Hepatocyte (in vitro differentiated cells): ENCODE measurements at places on chromosomes 1 and 21. TPM values are rescaled to one million over a fixed set of nuclear protein-coding genes. Genes with fewer than 3 reads are reported as not detected.

Gene IL19
- total RNA-seq, result 0.28 and 0.37 TPM in 2 replicates

- H3K27ac ChIP-seq, result peak overlapping the region; percentile 95
- peak; percentile 26 for DNase-seq
- peak overlapping the region; percentile 73 for H3K4me3 ChIP-seq
- no peaks in the 10 kb centered on the region for H3K27me3 ChIP-seq
- peaks cover 11% of the 10 kb centered on the region for H3K4me1 ChIP-seq
Measured at GRCh38 chr1:100265562-100265930, 470 bp upstream of the RTCA start.

DNA sequence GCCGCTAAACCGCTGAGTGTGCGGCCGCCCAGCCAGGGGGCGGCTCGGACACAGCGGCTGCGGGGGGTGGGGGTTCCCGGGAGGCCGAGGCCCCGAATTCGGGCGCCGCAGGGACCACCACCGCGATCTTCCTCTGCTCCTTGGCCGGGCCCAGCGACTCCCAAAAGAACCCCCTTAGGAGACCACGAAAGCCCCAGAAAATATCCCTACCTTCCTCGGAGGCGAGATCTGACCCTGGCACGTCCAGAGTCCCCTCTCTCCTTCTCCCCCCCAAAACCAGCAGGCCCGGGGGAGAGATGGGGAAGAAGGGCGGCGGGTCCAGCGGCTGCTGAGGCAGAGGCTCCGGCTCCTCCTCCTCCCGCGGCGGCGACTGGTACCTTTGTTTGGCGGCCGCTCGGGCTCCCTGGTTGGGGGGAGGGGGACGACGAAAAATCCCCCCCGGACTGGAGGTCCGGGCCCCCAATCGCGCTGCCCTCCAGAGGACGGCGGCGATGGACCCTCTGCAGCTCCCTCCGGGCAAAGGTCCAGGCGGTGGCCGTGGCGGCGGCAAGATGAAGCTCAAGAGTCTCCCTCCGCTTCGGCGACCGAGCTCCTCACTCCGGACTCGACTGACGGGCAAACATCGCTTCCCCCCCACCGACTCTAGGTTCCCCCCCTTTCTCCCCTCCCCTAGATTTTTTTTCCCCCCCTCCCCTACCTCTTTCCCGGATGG lies at the start of gene ARID4B:
ARID4B (minus strand) TSS at position 621 of the 712 bp plus-strand sequence. CDS start 1,260 bp downstream, outside the sequence.
- no peak for DNase-seq
- H3K27me3 ChIP-seq, result no peaks in the 10 kb centered on the region
- H3K4me3 ChIP-seq, result peak within 1 kb of the TSS; percentile 83

- H3K4me1 ChIP-seq, result peaks cover 21% of the 10 kb centered on the region
- DNase-seq, result peak; percentile 71
Measured at GRCh38 chr1:10692401-10693021, 103.9 kb downstream of the CASZ1 start.

Gene C1orf167
- not detected in 2 replicates for total RNA-seq

Gene CAPN9
- 3.1 and 3.7 TPM in 2 replicates for total RNA-seq

DNA sequence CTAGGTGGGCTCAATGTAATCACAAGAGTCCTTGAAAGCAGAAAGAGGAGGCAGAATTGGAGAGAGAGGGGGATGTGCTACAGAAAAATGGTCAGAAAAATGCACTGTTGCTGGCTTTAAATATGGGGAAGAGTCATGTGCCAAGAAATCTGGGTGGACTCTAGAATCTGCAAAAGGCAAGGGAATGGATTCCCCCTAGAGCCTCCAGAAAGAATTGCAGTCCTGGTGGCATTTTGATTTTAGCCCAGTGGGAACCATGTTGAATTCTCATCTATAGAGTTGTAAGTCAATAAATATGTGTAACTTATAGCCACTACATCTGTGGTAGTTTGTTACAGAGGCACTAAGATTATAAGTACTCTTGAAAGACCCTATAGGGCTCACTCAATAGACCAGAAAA lies 210.3 kb downstream of the ASTN1 start:
- DNase-seq, result no peak
- H3K27me3 ChIP-seq, result peaks cover 4% of the 10 kb centered on the region
- no peak overlapping the region for H3K27ac ChIP-seq
- H3K36me3 ChIP-seq, result no peaks in the 10 kb centered on the region

Gene SPATA6
- 4.5 and 5.5 TPM in 2 replicates for total RNA-seq

- DNase-seq, result peak; percentile 81
- no peak overlapping the region for H3K27ac ChIP-seq
- no peaks in the 10 kb centered on the region for H3K27me3 ChIP-seq
- H3K4me1 ChIP-seq, result no peaks in the 10 kb centered on the region
- H3K4me3 ChIP-seq, result no peak overlapping the region
Measured at GRCh38 chr21:21163904-21164303, 165.7 kb downstream of the NCAM2 start.

DNA sequence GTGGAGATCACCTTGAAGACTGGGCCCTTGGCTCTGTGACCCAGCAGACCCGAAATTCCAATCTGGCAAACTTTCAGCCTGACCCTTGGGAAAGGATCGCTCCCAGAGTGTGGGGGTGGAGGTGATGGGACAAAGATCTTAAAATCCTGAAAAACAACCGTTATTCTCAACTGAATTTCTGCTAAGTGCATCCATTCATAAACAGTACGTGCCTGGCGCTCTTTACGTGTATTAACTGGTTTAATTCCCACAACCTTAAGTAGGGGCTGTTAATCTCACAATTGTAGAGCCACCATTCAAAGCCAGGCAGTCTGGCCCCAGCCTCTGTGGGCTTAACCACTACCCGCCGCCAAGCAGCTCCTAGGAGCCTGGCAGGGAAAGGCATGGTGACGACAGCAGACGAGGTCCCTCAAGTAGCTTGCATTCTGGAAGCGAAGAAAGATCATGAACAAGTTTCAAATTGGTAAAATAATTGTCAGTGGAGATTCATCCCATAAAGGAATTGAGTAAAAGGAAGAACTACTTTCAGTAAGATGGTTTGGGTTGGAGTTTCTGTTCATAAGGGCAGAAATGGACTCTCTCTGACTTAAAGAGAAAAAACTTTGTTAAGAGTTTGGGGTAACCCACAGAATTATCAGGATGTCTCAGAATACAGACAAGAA lies 11.4 kb upstream of the RGS16 start:
- no peaks in the 10 kb centered on the region for H3K36me3 ChIP-seq
- peak overlapping the region; percentile 8 for H3K4me3 ChIP-seq
- H3K4me1 ChIP-seq, result peaks cover 24% of the 10 kb centered on the region
- peaks cover 11% of the 10 kb centered on the region for H3K27me3 ChIP-seq
- no peak for DNase-seq

- H3K27ac ChIP-seq, result no peak overlapping the region
- no peaks in the 10 kb centered on the region for H3K27me3 ChIP-seq
- DNase-seq, result no peak
- no peaks in the 10 kb centered on the region for H3K36me3 ChIP-seq
Measured at GRCh38 chr1:179178183-179178582, 51.3 kb downstream of the ABL2 start.

DNA sequence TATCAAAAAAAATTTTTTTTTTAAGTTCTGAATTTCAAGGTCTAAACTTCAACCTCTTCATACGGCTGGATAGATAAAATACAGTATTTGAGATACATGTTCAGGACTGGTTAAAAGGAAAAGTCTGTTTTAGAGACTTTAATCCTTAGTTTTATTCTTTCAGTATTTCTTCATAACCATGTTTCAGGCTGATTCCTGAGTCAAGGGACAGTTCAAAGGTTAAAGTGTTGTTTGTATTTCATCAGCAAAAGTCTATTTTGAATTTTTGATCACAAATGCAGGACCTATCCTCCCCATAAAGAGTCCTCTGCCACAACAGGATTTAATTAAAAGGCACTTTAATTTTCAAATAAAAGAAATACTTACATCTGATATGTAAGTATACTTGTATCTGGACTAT lies 53.5 kb downstream of the SELENOF start:
- no peak overlapping the region for H3K27ac ChIP-seq
- H3K36me3 ChIP-seq, result no peaks in the 10 kb centered on the region
- H3K27me3 ChIP-seq, result no peaks in the 10 kb centered on the region
- H3K4me3 ChIP-seq, result no peak overlapping the region
- H3K4me1 ChIP-seq, result no peaks in the 10 kb centered on the region
- DNase-seq, result no peak

GRCh38 chr1:27302612-27303011 lies 19.4 kb upstream of the TMEM222 start:
- no peak overlapping the region for H3K4me3 ChIP-seq
- no peaks in the 10 kb centered on the region for H3K27me3 ChIP-seq
- H3K27ac ChIP-seq, result no peak overlapping the region

Gene SYT2
- total RNA-seq, result 0.64 and 0.90 TPM in 2 replicates

- no peaks in the 10 kb centered on the region for H3K27me3 ChIP-seq
- H3K4me3 ChIP-seq, result no peak overlapping the region
- DNase-seq, result no peak
- H3K27ac ChIP-seq, result no peak overlapping the region
- H3K4me1 ChIP-seq, result no peaks in the 10 kb centered on the region
- no peaks in the 10 kb centered on the region for H3K36me3 ChIP-seq
Measured at GRCh38 chr1:188466539-188466938, 1637.8 kb downstream of the PLA2G4A start.

Gene HCN3
- 1.5 and 4.3 TPM in 2 replicates for total RNA-seq

Gene CLCA1
- 39.1 and 42.9 TPM in 2 replicates for total RNA-seq

Gene LRRC7
- total RNA-seq, result 1.3 and 1.8 TPM in 2 replicates

Gene NEGR1
- 2.4 and 2.8 TPM in 2 replicates for total RNA-seq

Gene FLG2
- total RNA-seq, result not detected in 2 replicates

DNA sequence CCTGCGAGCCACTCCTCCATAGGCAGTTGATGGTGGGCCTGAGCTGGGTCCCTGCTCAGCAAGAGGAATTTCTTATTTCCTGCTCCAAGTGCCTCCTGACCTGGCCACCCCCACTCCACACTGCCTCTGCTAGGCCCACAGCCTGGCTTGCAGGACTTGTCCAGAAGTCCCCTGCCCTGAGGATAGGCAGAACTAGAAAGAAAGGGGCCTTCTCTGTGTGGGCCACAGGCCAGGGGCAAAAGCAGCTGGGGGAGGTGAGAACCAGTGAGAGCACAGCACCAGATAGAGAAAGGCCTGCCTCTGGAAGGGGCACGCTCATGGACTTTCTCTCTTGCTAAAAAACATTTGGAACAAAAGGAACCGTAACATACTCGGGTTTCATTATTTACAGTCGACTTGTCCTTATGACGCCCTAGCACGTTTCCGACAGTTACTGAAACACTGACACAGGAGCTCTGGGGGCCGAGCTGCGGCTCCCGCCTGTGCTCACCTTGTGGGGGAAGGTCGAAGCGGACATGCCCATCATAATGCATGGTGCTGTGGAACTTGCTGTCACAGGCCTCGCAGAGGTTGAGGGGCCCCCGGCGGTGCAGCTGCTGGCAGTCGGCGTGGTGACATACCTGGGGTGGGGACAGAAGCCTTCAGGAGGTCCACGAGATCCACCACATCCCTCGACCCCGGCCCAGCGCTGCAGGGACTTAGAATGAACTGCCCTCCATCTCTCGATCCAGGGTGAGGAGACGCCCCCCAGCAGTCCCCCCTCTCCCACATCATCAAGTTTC lies 11.3 kb upstream of the TNFRSF25 start:
- H3K4me1 ChIP-seq, result peaks cover 19% of the 10 kb centered on the region
- no peaks in the 10 kb centered on the region for H3K27me3 ChIP-seq
- no peak for DNase-seq
- H3K4me3 ChIP-seq, result no peak overlapping the region
- no peaks in the 10 kb centered on the region for H3K36me3 ChIP-seq
- H3K27ac ChIP-seq, result peak overlapping the region; percentile 96

Gene TMPRSS3
- total RNA-seq, result 1.4 and 1.7 TPM in 2 replicates

Gene DNALI1
- 11.5 TPM in 2 replicates for total RNA-seq

GRCh38 chr1:21300774-21301173 lies 10.5 kb upstream of the ECE1 start:
- no peak overlapping the region for H3K4me3 ChIP-seq
- H3K36me3 ChIP-seq, result no peaks in the 10 kb centered on the region
- no peak for DNase-seq
- no peaks in the 10 kb centered on the region for H3K27me3 ChIP-seq
- peaks cover 35% of the 10 kb centered on the region for H3K4me1 ChIP-seq
- no peak overlapping the region for H3K27ac ChIP-seq

- no peak for DNase-seq
- H3K4me1 ChIP-seq, result no peaks in the 10 kb centered on the region
- no peak overlapping the region for H3K27ac ChIP-seq
- no peaks in the 10 kb centered on the region for H3K27me3 ChIP-seq
Measured at GRCh38 chr1:66084442-66084841, 291.7 kb downstream of the PDE4B start.

DNA sequence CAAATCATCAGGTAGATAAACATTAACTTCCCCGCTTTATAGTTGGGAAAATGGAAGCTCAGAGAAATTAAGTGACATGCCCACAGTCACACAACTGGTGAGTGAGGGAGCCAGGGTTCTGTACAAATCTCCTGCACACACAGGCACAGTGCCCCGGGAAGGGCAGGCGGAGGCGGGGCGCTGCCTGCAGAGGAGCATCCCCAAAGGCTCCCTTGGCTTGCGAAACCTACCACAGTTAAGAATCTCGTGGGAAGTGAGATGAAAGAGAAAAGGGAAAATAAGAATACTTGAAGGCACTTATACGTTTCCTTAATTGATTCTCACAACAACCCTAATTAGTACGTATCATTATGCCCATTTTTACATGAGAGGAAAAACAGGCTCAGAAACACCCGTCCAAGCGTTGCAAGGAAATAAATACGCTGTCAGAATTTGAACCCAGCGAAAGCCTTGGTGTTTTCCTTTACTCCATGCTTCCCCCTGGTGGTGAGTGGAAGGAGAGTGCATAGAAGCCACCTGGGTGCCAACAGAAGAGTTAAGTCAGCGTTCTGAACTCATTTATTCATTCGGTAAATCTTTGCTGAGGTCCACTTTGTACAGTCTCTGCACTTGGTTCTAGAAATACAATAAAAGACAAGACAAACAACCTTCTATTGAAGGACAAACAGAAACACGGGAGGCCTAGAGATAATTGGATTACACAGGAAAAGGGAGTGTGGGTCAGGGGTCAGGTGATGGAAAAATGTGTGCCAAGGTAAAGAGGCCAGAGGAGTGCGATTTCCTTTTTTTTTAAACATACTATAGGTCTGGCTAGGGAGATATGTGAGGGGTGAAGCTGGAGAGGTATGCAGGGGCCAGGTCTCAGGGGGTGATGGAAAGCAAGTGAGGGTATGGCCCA lies 28.4 kb downstream of the ACP6 start:
- H3K27ac ChIP-seq, result no peak overlapping the region
- no peaks in the 10 kb centered on the region for H3K36me3 ChIP-seq
- H3K4me1 ChIP-seq, result peaks cover 9% of the 10 kb centered on the region
- peak; percentile 71 for DNase-seq

GRCh38 chr1:172843444-172843843 lies 184.5 kb downstream of the FASLG start:
- H3K27me3 ChIP-seq, result no peaks in the 10 kb centered on the region

- no peaks in the 10 kb centered on the region for H3K36me3 ChIP-seq
- no peak for DNase-seq
- no peak overlapping the region for H3K27ac ChIP-seq
- no peak overlapping the region for H3K4me3 ChIP-seq
- H3K4me1 ChIP-seq, result no peaks in the 10 kb centered on the region
Measured at GRCh38 chr1:33466159-33466558, 6.3 kb upstream of the ZSCAN20 start.

GRCh38 chr1:40645118-40645680 lies 20.3 kb downstream of the RIMS3 start:
- no peak for DNase-seq
- H3K27me3 ChIP-seq, result no peaks in the 10 kb centered on the region
- H3K36me3 ChIP-seq, result no peaks in the 10 kb centered on the region
- no peak overlapping the region for H3K4me3 ChIP-seq
- no peaks in the 10 kb centered on the region for H3K4me1 ChIP-seq
